ENCODE measurements at places on chromosomes 11 and 22.

DNA sequence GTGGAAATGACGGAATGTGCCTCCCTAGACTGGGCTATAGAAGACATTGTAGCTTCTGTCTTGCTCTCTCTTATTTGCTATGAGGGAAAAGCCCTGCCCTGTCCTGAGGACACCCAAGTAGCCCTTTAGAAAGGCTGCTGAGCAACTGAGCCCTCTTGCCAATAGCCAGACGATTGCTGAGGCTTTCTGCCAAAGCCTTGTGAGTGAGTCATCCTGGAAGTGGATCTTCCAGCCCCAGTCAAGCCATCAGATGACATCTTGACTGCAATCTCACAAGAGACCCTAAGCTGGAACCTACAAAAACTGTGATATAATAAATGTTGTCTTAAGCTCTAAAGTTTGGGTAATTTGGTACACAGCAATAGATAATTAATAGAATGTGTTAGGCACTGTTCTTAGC is 3.9 kb upstream of the TRAF6 start:
- DNase-seq, result no peak

DNA sequence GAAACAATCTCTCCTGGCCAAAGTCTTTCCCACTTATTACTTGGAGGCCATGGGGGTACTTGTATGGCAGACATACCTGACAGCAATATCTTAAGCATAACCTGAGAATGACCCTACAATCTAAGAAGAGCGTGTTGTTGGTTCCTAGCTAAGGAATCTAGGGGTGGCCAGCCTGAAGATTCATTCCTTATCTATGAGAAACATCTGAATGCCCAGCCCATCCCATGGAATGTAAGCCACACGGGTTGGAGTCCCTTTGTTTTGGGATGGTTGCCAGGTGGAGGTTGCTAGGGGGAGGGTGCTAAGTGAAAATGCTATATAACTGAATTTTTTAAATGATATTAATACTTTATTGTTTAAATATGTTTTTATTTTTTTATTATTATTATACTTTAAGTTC is 725.0 kb downstream of the ETS1 start:
- DNase-seq, result no peak

DNA sequence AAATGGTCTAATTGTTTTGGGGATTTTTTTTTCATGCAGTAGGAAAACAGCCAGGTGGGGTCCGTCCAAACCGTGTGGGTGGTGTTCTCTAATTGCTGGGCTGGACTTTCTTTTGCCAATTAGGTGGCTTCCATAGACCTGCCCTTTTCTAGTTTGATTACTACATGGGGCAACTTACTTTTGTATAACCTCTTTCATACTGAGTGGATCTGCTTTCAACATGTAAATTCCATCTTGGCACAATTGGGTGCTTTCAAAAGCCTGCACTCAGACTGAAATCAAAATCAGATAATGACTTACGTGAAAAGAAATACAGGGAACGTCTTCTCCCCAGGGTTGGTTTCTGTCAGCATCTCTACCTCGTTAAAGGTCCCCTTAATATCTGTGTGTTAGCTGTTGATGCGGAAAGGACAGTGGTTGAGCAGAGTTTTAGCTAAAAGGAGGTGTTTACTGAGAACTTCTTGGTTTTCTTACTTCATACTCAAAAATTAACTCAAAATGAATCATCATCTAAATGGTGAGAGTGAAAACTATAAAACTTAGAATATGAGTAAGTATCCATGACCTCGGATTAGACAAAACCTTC is 72.1 kb downstream of the BARX2 start:
- DNase-seq, result no peak

DNA sequence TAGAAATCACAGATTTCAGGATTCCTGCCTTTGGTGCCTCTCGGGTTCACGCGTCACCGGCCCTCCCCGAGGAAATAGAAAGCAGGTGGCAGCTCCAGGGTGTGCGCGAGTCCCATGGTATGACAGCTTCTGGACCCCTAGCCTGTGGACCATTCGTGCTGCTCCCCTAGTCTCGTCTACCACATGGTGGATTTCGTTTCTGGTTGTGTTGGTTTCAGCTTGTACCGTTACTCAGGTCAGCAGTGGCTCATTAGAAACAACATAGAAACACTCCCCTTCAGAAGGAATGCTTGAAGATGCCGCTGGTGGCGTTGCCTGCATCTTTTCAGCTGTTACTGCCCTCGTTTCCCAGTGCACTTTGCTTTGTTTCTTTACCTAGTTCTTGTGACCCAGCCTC is 700 bp downstream of the TTC17 start:
- DNase-seq, result no peak

DNA sequence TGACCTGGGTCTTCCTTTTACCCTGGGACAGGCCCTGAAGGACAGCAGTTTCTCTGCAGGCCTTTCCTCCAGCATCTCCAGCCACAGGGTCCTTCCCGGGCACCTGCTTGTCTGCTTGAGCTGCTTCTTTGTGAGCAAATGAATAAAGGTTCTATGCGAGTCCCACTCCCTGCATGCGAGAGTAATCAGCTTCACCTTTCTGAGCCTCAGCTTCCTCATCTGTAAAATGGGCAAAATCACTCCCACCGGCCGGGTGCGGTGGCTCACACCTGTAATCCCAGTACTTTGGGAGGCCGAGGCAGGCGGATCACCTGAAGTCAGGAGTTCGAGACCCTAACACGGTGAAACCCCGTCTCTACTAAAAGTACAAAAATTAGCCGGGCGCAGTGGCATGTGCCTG is 31.1 kb downstream of the IFT27 start:
- DNase-seq, result no peak

DNA sequence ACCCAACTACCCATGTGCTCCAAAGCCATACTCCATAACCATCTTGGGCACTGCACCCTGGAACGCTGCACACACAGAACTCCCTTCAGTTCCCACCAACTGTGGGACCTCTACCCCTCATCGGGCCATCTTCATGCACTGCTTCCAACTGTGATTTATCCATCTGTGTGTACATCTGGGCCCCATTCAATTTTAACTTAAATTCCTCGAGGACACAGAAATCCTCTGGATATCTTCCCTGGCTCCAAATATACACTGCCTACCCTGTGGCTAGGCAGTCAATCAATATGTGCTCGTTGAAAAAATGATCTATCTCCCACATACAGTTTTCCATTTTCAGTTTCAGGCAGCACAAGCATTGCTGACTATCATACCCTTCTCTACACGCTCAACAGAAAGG is 4.9 kb downstream of the FEZ1 start:
- no peak for DNase-seq

- DNase-seq, result no peak
These were observed 12.4 kb downstream of the PICK1 start for GRCh38 chr22:38069372-38070249.

DNA sequence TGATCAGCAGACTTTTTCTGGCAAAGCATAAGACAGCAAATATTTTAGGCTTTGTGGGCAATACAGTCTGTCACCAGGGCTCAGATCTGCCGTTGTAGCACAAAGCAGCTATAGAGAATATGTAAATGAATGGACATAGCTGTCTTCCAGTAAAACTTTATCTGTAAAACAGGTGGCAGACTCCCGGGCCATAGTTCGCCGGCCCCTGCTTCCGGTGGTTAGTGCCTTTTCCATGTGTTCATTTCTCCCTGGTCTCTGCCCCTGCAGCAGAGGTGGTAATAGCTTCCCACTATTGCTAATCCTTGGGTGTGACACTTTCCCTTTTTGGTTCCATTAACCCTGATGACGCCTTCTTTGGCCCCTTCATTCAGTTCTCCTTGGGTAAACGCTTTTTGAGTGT is 93.7 kb upstream of the LDLRAD3 start:
- no peak for DNase-seq

GRCh38 chr11:95734009-95734572 is 55.5 kb downstream of the FAM76B start:
- no peak for DNase-seq

DNA sequence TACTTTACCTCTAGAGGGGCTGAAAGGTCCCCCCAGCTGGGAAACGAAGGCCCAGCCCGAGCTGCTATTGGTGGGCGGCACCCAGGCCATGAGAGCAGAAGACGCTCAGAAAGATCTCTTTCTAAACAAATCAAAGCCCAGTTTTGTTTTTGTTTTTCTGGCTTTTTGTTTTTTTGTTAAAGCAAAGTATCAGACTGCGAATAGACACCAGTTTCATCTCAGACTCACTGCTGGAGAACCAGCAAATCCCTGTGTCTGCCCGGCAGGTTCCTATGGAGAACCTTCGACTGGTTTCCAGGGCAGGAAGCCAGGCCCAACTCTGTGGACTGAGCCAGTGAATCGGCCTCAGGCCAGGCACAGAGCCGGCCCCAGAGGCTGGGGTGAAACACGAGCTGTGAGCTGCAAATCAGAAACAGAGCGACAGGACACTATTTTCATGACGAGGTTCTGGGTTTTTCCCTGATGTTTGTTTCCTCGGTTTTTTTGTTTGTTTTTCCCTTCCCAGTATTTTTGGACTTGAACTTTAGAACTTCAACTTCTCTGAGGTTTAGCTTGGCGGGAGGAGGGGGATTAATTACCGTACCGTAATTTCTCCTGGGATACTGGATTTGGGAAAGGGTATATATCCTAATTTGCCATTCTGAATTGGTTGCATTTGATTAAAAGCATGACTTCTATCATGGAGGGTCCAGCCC is 16.0 kb upstream of the B4GALNT4 start:
- no peak for DNase-seq

GRCh38 chr11:27470166-27470565 is 2.4 kb downstream of the LGR4 start:
- no peak for DNase-seq

DNA sequence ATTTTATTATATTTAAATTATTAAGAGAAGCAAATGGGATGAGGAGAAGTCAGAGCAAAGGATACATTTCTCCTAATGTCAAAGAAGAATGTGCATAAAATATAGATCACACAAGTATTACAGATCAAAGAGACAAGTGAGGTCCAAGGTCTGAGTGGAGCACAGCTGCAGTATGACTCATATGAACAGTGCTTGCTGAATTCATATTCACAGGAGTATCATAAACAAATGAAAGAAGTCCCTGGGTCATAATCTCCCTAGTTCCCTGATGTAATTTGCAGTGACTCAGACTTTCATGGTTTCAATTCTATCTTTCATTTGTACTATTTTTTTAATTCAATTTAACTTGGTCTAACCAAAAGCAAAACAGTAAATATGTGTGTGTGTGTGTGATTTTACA is 499.0 kb upstream of the CCDC179 start:
- peak; percentile 23 for DNase-seq

DNA sequence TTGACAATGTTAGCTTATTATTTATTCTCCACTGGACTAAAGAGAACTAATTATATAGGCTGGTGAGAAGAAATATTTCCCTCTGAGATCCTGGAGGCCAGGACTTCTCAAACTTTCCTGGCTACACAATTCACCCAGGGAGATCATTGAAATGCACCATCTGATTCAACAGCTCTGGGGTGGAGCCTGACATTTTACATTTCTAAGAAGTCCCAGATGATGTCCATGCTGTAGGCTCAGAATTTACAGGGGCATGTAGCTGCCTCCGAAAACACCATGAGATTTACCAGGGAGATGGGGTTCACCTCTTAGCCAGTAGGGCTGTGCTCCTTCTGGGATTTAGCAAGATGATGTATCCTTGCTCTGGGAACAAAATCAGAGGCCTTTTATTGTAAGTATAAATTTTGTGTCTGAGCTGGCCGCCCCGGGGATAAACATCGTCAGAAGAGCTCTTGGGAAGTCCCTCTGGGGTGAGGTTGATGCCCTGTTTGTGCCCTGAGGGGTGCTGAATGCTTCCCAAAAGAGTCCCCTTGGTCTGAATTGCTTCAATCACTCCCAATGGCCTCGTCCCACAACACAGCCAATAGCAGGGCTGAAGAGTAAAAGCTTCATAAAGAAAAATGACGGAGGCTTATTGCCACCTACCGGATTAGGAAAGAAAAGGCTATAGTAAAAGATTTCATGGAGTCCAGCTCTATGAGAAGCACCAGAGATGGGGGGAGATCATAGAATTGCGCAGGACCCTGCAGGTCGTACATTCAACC is 33.4 kb upstream of the API5 start:
- DNase-seq, result no peak

- no peak for DNase-seq
These were observed 16.8 kb upstream of the TSPAN18 start for GRCh38 chr11:44709966-44710365.

GRCh38 chr11:35407041-35407440 is 12.3 kb downstream of the SLC1A2 start:
- no peak for DNase-seq

- no peak for DNase-seq
These were observed 33.1 kb upstream of the ETS1 start for GRCh38 chr11:128620309-128621100.

- no peak for DNase-seq
These were observed 36.0 kb downstream of the LRFN4 start for GRCh38 chr11:66892911-66893310.

DNA sequence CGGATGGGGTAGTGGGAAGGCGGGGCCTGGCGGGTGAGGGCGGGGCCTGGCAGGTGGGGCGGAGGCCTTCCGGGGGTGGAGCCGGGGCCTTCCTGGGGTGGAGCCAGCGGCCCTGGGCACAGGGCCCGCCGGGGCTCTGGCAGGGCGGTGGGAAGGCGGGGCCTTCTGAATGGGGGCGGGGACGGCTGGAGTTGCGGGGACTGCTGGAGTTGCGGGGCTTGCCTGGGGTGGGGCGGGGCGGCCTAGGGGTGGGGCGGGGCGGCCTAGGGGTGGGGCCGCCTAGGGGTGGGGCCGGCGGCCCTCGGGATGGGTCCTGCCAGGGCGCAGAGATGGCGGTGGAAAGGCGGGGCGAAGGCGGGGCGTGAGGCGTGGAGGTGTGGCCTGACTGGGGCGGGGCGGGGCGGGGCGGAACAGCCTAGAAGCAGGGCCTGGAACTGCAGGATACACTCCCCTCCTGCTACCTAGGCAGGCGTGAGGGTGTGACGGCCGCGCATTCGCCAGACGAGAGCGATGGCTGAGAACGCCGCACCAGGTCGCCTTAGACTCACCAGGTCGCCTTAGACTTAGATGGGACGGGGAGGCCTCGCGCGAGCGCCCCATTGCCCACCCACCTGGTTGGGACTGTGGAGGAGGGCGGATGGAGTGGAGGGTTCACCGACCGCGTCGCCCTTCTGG is 19.3 kb downstream of the RRP7A start:
- peak; percentile 45 for DNase-seq

- no peak for DNase-seq
These were observed 88.3 kb downstream of the EFCAB6 start for GRCh38 chr22:43723816-43724215.

GRCh38 chr11:101129203-101129943 is at the start of gene PGR:
TSS of gene PGR (minus strand) at chr11:101129813. CDS start at chr11:101129070, 743 bp downstream.
- DNase-seq, result no peak

- DNase-seq, result no peak
These were observed 29.1 kb downstream of the CTTN start for GRCh38 chr11:70427436-70427835.

DNA sequence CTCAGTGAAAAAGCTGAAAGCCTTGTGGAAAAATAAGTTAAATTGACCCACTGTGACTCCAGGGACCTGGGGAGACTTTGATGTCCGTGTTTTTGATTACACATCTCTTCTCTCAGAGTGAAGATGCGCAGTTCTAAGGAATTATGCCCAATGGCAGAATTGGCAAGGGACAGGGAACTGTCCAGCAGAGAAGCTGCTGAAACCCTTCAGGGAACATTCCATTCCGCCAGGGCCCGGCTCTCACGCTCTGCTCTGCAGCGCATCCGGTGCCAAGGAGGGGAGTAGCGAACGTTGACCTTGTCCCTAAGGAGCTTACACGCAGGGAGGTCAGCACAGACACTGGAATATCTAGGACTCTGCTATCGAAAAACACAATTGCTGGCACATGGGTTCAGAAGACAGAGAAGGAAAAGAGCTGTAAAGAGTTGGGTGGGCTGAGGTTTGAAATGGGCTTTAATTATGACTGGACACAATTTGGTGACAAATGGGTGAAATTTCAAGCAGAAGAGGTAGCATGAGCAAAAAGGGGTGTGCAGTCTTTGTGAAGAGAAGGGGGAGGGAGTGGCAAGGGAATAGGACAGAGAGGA is 64.5 kb upstream of the B3GAT1 start:
- no peak for DNase-seq
